ENCODE measurements at places on chromosomes 7 and 10. TPM values are rescaled to one million over a fixed set of nuclear protein-coding genes. Genes with fewer than 3 reads are reported as not detected.

Gene ADRA2A
- 1.2 TPM for total RNA-seq

Gene ASNS
- total RNA-seq, result 11.8 TPM

Gene MMP21
- total RNA-seq, result 0.67 TPM

DNA sequence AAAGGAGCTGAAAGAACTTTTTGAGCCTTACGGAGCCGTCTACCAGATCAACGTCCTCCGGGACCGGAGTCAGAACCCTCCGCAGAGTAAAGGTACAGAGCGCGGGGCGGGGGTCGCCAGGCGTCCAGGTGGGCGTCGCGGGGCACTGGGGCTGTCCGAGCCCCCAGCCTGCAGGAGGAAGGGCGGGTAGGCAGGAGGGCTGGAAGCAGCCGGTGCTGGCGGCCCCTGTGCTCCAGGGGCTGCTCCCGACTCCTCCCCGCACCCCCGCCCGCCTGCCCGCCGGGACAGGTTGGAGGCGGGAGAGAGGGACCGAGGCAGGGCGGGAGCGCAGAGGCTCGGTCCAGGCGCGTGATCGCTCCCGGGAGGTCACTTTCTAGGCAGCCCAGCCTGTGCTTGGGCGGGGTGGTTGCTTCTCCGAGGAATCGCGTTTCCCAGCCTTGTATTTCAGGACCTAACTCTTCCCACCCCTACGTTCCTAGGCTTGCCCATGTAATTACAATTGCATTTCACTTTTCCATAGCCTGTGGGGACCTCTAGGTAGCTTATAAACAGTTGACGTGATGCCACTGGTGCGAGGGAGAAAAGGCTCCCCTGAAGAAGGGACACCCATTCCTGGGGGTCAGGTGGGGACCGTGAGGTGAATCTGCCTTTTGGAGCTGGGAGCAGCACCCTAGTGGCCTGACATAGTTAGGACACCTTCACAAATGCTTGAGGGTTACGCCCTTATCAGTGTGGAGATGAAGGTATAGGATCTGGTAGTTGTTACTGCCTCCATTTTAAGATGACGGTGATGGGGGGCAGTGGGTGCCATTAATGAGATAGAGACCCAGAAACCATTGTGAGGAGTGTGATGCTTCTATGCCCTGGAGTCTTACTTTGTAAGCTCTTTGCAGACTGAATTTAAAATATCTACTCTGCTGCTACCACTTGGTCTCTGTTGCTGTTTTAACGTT is 148.2 kb downstream of the CELF2 start:
- H3K4me1 ChIP-seq, result no peaks in the 10 kb centered on the region
- peak overlapping the region; percentile 83 for H3K27ac ChIP-seq
- peak overlapping the region; percentile 65 for H3K4me3 ChIP-seq
- no peak for DNase-seq
- H3K36me3 ChIP-seq, result peaks cover 12% of the 10 kb centered on the region

DNA sequence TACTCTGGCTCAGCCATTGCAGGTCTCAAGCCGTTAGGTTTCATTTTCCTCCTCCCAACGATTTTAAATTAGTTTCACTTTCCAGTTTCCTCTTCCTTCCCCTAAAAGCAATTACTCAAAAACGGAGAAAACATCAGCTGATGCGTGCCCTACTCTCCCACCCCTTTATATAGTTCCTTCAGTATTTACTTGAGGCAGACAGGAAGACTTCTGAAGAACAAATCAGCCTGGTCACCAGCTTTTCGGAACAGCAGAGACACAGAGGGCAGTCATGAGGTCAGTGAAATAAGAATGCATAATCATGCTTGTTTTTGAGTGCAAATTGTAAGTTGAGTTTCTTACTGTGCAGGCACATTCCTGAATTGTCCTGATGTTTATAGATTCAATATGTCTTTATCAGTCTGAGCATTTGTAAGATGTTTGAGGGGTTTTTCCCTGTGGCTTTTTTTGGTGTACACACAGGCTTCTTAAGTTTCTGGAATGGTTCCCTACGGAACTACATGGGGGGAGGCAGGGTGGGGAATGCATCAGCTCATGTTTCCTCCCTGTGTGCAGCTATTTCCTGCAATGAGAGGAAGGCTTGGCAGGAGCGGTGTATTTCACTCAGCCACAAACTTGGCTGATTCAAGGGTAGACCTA is at the start of gene IFIT3:
TSS of gene IFIT3 (plus strand) at position 195 of the 639 bp plus-strand sequence. CDS start at position 272, 77 bp downstream.
- no peaks in the 10 kb centered on the region for H3K36me3 ChIP-seq
- peak within 1 kb of the TSS; percentile 81 for H3K27ac ChIP-seq
- H3K4me3 ChIP-seq, result peak within 1 kb of the TSS; percentile 48
- H3K27me3 ChIP-seq, result no peaks in the 10 kb centered on the region
- peak; percentile 87 for DNase-seq

DNA sequence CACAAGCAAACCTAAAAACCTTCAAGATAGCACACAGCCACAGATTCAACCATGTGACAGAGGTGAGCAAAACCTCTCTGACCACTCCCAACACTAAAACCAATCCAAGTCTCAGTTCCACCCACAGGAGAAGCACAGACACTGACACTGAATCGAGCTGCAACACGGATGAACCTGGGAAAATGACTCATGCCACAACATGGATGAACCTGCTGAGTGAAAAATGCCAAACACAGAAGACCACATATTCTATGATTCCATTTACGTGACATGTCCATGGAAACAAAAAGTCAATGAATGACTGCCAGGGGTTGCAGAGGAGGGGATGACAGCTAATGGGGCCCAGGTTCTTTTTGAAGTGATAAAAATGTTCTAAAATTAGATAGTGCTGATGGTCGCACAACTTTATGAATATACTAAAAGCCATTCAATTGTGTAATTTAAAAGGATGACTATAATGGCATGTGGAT is 22.0 kb downstream of the CYTH3 start:
- no peaks in the 10 kb centered on the region for H3K27me3 ChIP-seq
- H3K36me3 ChIP-seq, result no peaks in the 10 kb centered on the region
- no peak overlapping the region for H3K4me3 ChIP-seq
- H3K4me1 ChIP-seq, result no peaks in the 10 kb centered on the region
- no peak overlapping the region for H3K27ac ChIP-seq

DNA sequence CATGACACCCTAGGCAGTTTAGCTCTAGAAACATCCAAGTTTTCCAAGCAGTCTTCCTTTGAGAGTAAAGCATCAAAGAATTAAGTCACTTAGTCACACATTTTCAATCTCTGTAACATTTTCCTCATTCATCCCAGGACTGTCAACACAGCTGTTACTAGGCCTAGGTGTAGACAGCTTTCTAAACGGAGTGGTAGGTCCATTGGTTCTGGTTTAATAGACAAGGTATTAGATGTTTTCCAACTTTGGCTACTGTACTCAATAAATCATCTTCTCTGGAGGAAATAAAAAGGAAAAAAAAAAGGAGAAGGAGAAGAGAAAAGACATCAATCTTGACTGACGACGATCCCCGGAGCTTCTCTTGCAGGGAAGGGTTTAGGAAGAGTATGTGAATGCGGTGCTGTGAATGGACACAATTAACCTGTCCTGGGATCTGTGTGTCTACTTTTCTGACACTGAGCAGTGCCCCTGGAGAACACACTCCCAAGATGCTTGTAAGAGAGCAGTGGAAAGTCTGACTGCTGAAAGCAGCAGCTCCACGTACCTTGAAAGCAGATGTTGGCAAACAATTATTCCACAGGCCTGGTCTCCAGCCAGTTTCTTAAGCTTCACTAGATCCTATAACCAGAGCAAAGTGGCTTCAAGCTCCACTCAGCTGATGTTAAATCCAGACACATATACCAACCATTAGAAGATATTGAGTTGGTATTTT is 59.1 kb downstream of the CXCL12 start:
- no peak overlapping the region for H3K27ac ChIP-seq
- H3K4me3 ChIP-seq, result no peak overlapping the region
- peak; percentile 9 for DNase-seq
- H3K4me1 ChIP-seq, result no peaks in the 10 kb centered on the region

- H3K36me3 ChIP-seq, result peaks cover 57% of the 10 kb centered on the region
- DNase-seq, result no peak
- no peak overlapping the region for H3K4me3 ChIP-seq
- no peaks in the 10 kb centered on the region for H3K27me3 ChIP-seq
- H3K4me1 ChIP-seq, result peaks cover 22% of the 10 kb centered on the region
Observed at GRCh38 chr10:79280956-79281355, 66.3 kb upstream of the PPIF start.

DNA sequence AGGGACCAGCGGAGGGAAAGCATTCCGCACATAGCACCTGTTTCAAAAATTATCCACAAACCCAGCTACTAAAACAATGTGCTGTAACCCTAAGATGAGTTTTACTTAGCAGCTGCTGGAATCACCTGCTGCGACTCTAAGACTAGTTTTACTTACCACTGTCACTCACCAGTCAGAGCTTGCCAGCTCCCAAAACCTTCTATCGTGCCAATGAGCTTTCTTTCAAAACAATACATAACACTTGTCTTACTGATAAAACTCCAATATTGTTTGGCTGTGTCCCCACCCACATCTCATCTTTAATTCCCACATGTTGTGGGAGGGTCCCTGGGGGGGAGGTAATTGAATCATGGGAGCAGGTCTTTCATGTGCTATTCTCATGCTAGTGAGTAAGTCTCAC is 18.4 kb downstream of the ST8SIA6 start:
- no peak for DNase-seq
- H3K4me3 ChIP-seq, result no peak overlapping the region
- peaks cover 2% of the 10 kb centered on the region for H3K4me1 ChIP-seq

GRCh38 chr7:135193615-135194081 is 17.7 kb downstream of the WDR91 start:
- no peak overlapping the region for H3K27ac ChIP-seq
- DNase-seq, result peak; percentile 5
- H3K4me3 ChIP-seq, result no peak overlapping the region
- H3K36me3 ChIP-seq, result peaks cover 69% of the 10 kb centered on the region

All from right atrium auricular region (tissue), 2 donors.